Fibroblast of skin of right biceps (primary cell): ENCODE measurements at places on chromosomes 11 and 22.

- DNase-seq, result peak; percentile 76
These were observed 65.5 kb downstream of the C11orf91 start for GRCh38 chr11:33635161-33635560.

DNA sequence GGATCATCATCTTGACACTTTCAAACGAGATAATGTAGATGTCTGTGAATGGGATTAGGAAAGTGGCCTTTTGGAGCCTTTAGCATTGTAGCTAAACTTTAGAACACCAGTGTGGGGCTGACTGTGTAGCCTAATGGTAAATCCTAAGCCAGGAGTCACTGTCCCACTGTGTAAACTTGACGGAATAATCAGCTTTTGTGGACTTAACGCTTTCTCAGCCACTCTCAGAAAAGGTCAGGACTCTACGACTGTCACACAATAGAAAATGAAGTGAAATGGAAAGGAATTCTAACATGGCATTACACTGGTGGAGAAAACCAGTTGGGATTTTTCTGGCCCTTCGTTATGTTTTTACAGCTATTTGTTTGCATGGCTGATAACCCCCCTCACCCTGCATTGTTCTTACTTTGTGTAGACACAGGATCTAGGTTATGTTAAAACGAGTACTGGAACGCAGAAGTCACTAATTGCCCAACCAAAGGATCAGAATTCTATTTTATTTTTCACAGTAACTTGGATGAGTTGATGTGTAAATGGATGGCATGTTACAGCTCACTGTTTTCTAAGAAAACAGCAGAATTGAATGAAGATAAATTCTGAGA is 22.0 kb upstream of the GRAMD1B start:
- no peak for DNase-seq

DNA sequence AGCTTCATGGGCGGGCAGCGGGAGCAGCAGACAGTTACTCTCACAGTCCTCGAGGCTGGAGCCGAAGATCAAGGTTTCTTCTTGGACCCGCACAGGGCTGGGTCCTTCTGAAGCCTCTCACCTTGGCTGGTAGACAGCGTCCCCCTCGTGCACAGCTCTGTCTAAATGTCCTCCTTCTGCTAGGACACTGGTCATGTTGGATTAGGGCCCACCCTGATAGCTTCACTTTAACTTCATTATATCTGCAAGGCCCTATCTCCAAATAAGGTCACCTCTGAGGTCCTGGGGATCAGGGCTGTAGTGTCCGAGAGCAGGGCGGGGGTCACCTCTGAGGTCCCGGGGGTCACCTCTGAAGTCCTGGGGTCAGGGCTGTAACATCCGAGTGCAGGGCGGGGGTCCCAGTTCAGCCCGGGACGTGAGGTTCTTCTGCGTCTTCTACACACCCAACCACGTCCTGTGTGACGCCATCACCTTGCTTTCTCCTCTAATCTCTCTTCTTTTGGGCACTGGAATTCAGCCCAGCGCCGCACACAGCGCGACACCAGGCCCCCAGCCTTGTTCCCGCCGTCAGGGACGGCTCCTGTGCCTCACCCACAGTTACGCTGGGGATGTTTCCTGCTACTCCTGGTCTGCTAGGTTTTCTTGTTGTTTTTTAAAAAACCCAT is 34.1 kb upstream of the TOLLIP start:
- no peak for DNase-seq

DNA sequence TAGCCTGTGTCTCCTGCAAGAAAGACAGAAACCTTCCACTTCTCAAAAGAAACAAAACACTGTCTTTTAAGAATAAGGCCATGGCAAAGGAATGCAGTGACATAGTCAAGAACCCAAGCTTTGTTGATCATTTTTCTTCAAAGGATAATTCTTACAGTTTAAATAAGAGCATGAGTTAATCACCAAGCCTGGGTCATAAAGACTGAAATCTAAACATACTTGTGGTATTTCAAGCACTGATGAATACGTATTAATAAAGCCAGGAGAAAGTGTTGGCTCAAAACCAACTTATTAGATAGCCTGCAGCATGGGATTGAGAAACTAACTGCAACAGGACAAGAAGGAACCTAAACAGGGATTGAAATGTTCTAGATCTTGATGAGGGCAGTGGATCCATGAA is 143.3 kb upstream of the MTNR1B start:
- DNase-seq, result peak; percentile 77

- DNase-seq, result peak; percentile 73
These were observed 109.7 kb upstream of the GALNT18 start for GRCh38 chr11:11731311-11732083.

GRCh38 chr11:7020183-7020917 is at the start of the genes NLRP14 and ZNF214:
Gene NLRP14, plus strand, starts transcription at chr11:7020479. Its CDS starts 18,108 bp downstream, at chr11:7038587.
Gene ZNF214, minus strand, starts transcription at chr11:7020346. Its CDS starts 17,511 bp downstream, at chr11:7002835.
- DNase-seq, result peak; percentile 94

- DNase-seq, result peak; percentile 70
These were observed 350.1 kb downstream of the GUCY1A2 start for GRCh38 chr11:106668147-106668546.

- no peak for DNase-seq
These were observed 11.7 kb downstream of the MRTFA start for GRCh38 chr22:40624770-40625169.

DNA sequence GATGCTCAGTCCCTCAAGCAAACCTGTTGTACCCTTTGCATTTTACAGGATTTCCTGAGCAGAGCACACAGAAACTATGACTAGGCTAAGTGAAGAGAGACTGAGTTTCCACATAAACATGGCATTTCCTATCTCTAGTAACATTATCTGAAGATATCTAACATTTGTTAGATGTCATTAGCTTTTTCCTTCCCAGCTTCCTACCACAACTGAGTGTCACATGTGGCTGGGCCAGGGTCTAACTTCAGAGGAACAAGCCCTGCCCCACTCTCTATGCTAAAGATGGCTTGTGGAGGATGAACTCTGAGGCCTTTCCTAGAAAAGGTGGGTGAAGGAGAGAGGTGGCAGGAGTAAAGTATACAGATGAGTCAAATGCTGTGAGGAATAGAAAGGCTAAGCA is 16.5 kb downstream of the C22orf42 start:
- DNase-seq, result no peak

DNA sequence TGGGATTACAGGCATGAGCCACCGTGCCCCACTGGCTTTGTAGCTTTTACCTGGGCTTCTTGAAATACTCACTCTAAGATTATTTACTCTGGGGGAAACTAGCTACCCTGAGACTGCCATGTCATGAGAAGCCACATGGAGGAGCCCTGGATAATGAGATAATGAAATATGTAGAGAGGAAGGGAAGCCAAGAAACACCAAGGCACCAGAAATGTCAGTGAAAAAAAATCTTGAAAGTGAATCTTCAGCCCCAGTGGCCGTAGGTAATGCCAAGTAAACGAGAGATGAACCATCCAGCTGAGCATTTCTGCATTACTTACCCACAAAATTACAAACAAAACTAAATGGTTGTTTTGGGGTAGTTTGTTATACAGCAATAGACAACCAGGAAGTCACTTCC is 125.6 kb downstream of the APIP start:
- no peak for DNase-seq

GRCh38 chr11:34124885-34125668 is 19.6 kb downstream of the NAT10 start:
- DNase-seq, result no peak

GRCh38 chr11:14318581-14318981 is 40.4 kb downstream of the RRAS2 start:
- DNase-seq, result peak; percentile 41

DNA sequence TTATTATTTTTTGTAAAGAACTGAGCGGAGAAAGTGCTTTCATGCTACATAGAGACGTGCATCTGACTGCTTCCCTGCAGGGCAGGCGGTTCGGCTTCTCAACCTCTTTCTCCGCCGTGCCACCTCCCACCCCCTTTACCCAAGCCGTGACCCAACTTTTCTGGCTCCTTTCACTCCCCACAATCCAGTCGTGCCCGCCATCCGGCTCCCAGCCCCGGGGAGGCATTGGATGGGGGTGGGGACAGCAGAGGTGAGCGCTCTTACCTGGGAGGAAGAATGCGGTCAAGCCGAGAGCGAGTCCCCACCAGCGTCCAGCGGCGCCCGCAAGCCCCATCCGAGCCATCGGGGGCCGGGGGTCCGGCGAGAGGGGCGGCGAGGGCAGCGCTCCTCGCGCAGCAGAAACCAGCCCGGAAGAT is 781 bp downstream of the NECTIN1 start:
- no peak for DNase-seq

DNA sequence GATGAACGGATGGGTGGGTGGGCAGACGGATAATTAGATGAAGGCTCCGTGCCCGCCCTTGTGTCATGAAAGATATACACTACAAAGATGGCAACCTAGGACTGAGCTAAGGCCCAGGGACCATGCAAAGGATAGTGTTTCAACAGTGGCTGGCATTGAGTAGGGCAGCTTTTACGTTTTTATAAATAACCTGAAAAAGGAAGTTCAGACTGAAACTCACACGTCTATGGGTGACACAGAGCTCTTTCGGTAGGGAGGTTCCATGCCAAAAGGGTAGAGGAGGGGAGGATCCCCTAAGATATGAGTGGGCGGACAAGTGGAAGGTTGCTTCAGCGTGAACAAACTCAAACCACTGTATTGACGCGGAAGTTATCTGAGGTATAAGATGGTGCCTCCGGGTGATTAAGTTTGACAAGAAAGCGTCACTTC is 90.5 kb downstream of the UBASH3B start:
- DNase-seq, result no peak

GRCh38 chr11:282630-283360 is 4.6 kb downstream of the NLRP6 start:
- DNase-seq, result no peak

- peak; percentile 66 for DNase-seq
These were observed 7.9 kb upstream of the FADS3 start for GRCh38 chr11:61899146-61899841.

- no peak for DNase-seq
These were observed 732.5 kb downstream of the DLG2 start for GRCh38 chr11:84894666-84895065.

GRCh38 chr22:41940832-41941765 is 5.9 kb downstream of the CENPM start:
- peak; percentile 76 for DNase-seq

- DNase-seq, result no peak
These were observed 55.5 kb downstream of the IGSF9B start for GRCh38 chr11:133901316-133901715.

- peak; percentile 99 for DNase-seq
These were observed 20.6 kb downstream of the CLMP start for GRCh38 chr11:123174196-123175183.

DNA sequence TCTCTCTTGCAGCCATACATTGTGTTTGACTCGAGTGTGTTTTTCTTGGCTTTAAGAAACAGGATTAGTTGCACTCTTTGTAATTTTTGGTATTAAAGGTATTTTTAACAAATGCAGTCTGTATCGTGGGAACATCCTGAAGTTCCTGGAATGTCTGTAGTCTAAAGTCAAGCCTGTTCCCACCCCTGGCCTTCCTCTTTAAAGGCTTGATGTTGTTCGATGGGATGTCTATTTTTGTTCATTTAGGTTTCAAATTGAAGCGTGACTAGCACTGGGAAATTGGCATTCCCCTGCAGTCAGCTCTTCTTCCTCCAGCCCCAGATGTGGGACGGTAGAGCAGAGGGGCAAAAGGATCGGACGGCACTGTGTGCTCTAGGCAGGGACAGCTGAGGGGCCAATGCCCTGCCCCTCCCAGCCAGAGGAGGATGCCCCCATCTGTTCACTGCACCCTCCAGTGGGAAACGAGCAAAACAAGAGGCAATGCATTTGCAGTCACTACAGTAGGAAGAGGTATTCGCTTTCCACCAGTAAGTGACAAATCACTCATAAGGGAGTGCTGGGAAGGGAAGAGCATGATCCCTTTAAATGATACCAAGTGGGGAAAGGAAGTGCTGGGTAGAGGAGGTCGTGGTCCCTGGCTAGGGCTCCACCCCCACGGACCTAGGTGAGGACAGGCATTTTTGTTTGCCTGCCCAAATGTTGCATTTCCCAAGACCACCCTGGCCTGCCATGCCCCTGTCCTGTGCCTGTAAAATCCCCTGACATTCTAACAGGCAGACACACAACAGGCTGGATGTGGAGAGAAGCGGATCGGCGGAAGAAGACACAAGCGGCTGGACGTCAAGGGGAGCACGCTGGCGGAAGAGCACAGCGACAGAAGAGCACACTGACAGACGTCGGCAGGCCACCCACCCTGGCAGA is 47.4 kb upstream of the SEPTIN5 start:
- peak; percentile 78 for DNase-seq

GRCh38 chr11:46161201-46161600 is 39.9 kb upstream of the PHF21A start:
- DNase-seq, result no peak

- no peak for DNase-seq
These were observed 2.5 kb upstream of the ZBED4 start for GRCh38 chr22:49850959-49851802.
